Cardiac muscle cell (in vitro differentiated cells and primary cell): ENCODE measurements at places on chromosomes 6 and 20. TPM values are rescaled to one million over a fixed set of nuclear protein-coding genes. Genes with fewer than 3 reads are reported as not detected.

GRCh38 chr20:10350188-10350842 lies 83.7 kb downstream of the MKKS start:
- DNase-seq: no peak

DNA sequence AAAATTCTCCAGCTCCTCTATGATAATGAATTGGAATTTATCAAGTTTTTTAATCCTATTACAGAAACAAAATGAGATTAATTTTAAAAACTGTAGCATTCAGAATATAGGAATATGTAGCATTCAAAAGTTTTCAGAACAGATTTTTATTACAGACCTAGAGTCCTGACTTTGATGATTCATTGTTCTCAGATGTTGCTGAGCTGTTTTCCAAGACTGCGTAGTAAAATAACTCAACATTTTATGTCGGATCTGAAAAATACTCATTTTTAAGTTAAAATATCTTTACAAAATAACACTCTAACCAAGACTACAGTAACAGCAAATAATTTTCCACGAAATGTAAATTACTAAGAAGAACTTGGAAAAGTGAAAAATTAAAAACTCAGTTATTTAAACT lies 67.1 kb downstream of the SYCP2 start:
- DNase-seq: no peak

DNA sequence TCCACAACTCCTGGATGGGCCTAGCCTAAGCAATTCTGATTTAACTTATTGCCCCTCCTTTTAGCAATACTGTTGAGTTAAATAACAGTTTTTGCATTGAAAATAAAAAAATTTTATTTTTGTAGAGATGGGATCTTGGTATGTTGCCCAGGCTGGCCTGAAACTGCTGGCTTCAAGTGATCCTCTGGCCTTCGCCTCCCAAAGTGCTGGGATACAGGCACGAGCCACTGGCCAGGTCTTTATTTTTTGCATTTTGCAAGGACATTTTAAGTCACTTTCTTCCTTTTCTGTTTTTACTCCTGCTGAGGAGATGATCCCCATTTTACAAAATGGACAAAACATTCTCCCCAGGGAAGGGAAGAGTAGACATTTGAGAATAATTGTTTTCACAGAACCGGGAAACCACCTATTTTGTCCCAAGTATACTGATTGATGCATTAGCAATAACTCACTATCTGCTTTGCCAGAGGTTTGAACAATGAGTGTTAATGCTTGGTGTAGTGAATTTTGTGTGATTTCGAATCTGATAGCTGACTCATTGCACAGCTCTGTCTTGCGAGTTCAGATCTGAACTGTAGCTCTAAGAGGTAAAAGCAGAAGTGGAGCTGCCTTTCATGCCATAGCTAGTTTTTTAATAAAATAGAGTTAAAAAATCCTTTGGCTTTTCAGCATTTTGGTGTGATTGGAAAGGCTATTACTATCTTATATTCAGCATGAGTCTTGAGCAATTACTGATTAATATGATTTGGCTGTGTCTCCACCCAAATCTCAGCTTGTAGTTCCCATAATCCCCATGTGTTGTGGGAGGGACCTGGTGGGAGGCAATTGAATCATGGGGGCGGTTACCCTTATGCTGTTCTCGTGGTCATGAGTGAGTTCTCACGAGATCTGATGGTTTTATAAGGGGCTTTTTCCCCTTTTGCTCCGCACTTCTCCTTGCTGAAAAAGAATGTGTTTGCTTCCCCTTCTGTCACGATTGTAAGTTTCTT lies 20.9 kb downstream of the IGF2R start:
- DNase-seq: no peak

DNA sequence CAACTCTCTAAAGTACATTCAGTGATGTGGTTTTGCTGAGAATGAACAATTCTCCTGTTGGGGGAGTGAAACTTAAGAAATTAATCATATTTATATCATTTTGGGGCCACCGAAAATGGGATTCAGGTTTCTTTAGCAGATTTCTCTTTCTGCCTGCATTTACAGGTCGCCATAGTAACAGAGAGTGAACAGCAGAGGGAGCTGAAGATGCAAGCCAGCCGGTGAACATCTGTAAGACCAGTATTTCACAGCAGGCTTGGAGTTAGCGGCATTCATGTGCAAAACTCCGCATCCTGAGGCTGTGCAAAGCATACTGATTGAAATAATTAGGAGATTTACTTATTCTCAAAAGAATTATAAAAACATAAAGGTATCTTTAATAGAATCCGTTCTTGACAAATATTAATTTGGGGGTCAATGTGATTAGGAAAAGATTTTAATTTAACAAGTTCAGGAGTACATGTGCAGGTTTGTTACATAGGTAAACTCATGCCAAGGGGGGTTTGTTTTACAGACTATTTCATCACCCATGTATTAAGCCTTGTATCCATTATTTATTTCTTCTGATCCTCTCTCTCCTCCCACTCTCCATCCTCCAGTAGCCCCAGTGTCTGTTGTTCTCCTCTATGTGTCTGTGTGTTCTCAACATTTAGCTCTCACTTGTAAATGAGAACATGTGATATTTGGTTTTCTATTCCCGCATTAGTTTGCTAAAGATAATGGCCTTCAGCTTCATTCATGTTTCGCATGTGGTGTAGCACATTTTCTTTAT lies 17.8 kb upstream of the HSF2 start:
- DNase-seq: peak; percentile 86

GRCh38 chr6:148737806-148738205 lies 9.0 kb upstream of the UST start:
- no peak for DNase-seq

DNA sequence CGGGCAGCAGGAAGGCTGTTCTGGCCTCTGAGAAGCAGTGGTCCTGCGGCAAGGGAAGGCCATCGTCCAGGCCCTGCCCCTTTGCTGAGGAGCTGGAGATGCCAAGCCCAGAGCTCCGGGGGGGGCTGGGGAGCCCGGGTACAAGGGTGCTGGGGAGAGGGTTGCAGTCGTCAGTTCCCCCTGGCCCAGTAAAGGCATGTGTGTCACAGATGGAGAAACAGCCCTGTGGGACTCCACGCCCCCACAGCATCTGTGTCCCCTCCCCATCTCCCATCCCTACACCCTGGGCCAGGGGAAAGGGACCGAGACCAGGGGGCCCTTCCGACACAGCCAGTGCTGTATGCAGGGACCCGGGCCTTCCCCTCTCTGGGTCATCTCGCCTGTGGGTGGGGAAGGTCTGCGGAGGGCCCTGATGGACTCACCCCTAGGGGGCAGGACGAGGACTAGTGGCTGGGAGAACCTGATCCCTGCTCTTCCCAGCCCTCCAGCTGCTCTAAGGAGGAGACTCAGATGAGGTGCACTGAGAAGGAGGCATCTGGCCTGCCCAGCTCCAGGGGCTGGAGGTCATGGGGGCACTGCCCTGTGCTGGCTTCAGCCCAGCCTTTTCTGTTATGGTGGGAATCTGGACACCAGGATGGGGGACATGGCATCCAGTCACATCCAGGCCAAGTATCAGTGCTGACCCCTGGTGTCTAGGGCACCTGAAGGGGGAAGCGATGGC lies 609 bp downstream of the MYL9 start:
- DNase-seq: peak; percentile 71

GRCh38 chr6:132213191-132213590 lies 188.1 kb downstream of the MOXD1 start:
- no peak for DNase-seq

DNA sequence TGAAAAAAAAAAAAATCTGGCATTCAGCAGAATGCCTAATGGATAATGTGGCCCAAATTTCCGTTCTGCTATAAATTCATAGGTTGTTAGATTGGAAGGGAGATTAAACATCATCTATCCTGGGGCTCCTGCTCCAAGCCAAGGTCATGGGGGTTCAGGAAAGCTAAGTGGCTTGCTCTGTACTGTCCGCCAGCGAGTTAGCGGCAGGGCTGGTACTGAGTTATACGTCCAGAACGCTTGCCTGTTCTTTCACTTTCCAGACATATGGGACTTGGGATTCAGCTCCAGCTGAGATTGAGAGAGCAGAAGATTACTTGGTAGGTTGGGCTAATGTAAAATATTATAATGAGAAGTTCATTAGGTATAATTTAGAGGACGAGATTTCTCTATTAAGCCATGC lies 858 bp downstream of the RWDD1 start:
- DNase-seq: peak; percentile 63

Gene CPNE5
- total RNA-seq: 29.2 and 52.1 TPM in 2 replicates

Gene TMEM151B
- 0.21 and 0.39 TPM in 2 replicates for total RNA-seq

Gene LY6G6D
- not detected in 2 replicates for total RNA-seq

Gene EYA4
- total RNA-seq: 0.03 TPM in 1 of 2 replicates, not detected in the other
